ENCODE measurements at places on chromosomes 3 and 15. TPM values are rescaled to one million over a fixed set of nuclear protein-coding genes. Genes with fewer than 3 reads are reported as not detected.

GRAMD1C gene
- total RNA-seq: 20.2 TPM

TTLL13 gene
- total RNA-seq: 0.22 TPM

GP9 gene
- total RNA-seq: not detected

OXTR gene
- total RNA-seq: 0.13 TPM

DNA sequence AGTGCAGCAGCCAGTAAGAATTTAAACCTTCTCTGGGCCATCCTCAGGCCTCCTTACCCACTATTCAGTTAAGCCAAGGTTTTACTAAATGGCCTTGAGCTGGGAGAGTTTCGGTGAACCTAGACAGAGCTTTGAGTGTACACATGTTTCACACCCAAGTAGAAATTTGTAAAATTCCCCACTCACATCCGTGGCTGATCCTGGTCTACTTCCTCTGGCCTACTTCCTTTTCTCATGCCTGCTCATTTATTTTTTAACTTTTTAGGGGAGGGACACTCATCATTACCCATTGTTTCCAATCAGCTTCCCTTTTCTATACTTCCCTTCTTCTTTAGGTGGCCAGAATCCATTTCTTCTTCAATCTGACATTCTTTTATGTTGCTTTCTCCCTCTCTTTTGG lies 7.6 kb downstream of the CX3CR1 start:
- no peak overlapping the region for H3K27ac ChIP-seq

DNA sequence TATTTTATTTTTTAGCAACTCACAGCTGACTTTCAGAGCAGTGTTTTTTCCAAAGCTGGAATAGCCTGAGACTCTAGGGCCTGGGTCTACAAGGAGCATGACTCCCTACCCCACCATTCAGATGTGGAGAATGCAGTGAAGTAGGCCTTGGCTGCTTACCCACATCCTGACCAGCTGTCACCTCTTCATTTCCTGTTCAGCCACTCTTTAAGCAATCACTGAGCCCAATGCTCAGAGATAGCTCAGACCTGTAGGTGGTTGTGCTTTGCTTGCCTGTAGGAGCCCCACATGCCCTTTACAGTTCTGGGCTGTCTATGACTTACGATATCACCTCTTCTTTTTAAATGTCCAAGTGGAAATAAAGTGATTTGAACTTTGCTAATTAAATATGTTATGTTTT lies 148.1 kb downstream of the NEK11 start:
- H3K36me3 ChIP-seq: no peaks in the 10 kb centered on the region
- no peak overlapping the region for H3K27ac ChIP-seq
- no peak overlapping the region for H3K4me3 ChIP-seq
- H3K4me1 ChIP-seq: no peaks in the 10 kb centered on the region

GRCh38 chr3:125203731-125204130 lies 8.8 kb downstream of the SLC12A8 start:
- no peak overlapping the region for H3K27ac ChIP-seq
- no peaks in the 10 kb centered on the region for H3K36me3 ChIP-seq
- peaks cover 8% of the 10 kb centered on the region for H3K4me1 ChIP-seq

CPNE4 gene
- total RNA-seq: not detected

GBE1 gene
- 33.4 TPM for total RNA-seq

DNA sequence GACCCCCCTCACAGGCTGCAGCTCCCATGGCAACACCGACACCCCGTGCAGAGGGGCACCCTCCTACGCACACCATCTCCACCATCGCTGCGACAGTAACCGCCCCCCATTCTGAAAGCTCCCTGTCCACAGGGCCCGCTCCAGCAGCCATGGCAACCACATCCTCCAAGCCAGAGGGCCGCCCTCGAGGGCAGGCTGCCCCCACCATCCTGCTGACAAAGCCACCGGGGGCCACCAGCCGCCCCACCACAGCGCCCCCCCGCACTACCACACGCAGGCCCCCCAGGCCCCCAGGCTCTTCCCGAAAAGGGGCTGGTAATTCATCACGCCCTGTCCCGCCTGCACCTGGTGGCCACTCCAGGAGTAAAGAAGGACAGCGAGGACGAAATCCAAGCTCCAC lies 19.9 kb upstream of the BFSP2 start:
- no peaks in the 10 kb centered on the region for H3K36me3 ChIP-seq
- H3K4me3 ChIP-seq: no peak overlapping the region
- no peaks in the 10 kb centered on the region for H3K27me3 ChIP-seq
- H3K27ac ChIP-seq: no peak overlapping the region
- H3K4me1 ChIP-seq: peaks cover 16% of the 10 kb centered on the region
